ENCODE measurements at places on chromosomes 6 and 20. TPM values are rescaled to one million over a fixed set of nuclear protein-coding genes. Genes with fewer than 3 reads are reported as not detected.

The CD83 gene
- 19.1 TPM for total RNA-seq

The SLC12A5 gene
- total RNA-seq, result 0.49 TPM

The MRAP2 gene
- not detected for total RNA-seq

The PXDC1 gene
- total RNA-seq, result 0.32 TPM

The EFCAB8 gene
- 0.73 TPM for total RNA-seq

The SAPCD1 gene
- 12.8 TPM for total RNA-seq

The NDUFAF5 gene
- total RNA-seq, result 33.1 TPM

The MCCD1 gene
- not detected for total RNA-seq

The OTOR gene
- not detected for total RNA-seq

The MOG gene
- total RNA-seq, result not detected

The BEND6 gene
- total RNA-seq, result not detected

The SLC18B1 gene
- total RNA-seq, result 3.2 TPM

The ALDH8A1 gene
- total RNA-seq, result 4.5 TPM

The MYCT1 gene
- not detected for total RNA-seq
